ENCODE measurements at places on chromosomes 7 and 10.

DNA sequence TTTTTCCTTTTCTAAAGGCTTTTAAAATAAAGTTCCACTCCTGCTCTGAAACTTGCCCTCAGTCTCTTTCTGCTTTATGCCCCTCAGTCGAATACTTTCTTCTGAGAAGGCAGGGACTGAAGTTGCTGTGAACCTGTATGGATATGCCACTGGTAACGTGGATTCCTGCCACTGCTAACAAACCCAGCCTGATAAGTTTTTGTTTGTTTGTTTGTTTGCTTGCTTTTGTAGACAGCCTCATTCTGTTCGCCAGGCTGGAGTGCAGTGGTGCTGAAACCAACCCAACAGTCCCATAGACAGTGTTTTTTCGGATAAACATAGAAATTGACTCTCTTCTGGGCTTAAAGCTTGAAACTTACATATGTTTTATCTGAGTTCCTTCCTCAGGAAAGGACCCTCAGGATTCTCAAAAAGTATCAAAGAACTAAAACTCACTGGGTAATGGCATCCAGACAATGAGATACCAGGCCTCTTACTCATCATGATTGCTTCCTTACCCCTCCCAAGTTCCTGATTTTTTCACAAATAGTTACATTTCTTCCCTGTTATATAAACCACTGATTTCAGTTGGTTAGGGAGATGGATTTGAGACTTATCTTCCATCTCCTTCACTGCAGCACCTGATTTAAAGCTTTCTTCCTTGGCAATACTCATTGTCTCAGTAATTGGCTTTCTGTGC, 273.6 kb downstream of the SDHAF3 start:
- DNase-seq = no peak

GRCh38 chr10:85599081-85599480, 767.5 kb downstream of the GRID1 start:
- no peak for DNase-seq

DNA sequence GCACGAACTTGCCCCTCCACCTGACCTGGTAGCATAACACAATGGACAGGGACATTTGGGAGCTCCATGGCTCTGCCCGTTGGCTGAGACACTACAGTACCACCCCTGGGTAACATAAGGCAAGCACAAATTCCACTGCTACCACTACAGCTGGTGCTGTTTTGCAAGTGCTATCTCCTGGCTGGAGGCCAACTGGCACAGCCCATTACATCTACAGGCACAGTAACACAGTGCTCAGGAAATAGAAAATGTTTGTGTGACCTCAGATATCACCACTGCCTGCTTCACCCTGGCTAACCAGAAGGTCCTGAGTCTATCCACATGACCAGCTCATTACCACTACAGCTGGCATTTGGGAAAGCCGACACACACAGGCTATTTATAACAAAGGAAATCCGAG, 631.1 kb upstream of the MBL2 start:
- DNase-seq = no peak

DNA sequence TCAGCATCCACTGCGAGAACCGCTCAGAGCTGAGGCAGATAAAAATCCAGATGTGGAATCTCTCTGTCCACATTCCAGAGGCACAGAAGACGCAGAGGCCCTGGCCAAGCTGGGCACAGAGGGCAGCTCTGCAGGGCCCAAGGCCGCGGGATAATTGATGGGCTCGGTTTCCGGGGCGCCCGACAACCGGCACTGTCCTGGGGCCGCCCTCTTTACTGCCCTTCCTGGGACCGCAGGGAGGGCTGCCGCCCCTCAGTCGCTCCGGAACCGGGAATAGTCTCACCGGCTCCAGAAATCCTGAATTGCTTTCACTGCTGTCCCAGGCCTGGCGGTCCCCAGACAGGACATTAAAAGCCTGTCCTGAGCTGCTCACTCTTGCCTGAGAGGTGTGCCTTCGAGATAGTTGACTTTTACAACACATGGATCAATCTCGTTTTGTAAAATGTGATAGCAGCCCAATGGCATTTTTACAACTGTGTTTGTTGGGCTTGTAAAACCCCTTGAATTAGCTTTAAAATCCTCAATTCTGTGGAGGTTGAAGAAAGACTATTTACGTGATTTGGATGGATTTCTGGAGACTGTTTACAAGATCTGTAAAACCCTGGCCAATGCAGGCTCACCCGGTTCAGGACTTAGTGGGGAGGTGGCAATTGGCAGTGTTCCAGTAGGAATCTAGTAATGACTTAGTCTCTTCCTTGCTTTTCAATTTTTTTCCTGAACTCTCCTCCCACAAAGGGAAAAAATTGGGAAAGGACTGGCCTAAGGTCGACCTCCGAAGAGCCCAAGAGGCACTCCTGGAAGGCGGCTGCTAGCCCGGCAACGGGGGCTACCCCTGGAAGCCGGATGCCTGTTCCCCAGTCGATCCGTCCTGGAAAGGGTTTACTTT, 1.4 kb upstream of the HOXA6 start:
- DNase-seq = no peak

GRCh38 chr10:78657163-78657861, 411.5 kb upstream of the ZMIZ1 start:
- peak; percentile 65 for DNase-seq

DNA sequence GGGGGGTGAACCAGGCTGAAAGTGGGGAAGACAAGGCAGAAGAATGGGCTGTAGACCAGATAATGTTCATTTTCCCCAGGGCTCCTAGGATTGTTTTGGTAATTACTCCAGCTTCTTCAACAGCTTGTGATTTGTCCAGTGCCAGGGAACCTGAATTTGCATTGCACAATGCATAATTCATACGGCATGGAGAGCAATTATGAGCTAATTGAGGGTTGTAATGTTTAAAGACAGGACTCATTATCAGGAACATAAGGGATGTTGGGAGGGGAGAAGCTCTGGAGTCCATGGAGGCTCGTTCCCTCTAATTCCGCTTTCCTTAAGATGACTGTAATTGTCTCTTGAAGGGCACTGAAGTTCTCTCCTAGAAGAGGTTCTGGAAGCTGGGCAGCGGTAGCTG, 405.0 kb upstream of the ZMIZ1 start:
- DNase-seq = no peak
